Central memory CD8-positive, alpha-beta T cell (primary cell): ENCODE measurements at places on chromosomes 11 and 22.

GRCh38 chr11:86726118-86726753 is 53.8 kb upstream of the ME3 start:
- no peaks in the 10 kb centered on the region for H3K4me1 ChIP-seq
- H3K36me3 ChIP-seq: peaks cover 2% of the 10 kb centered on the region
- no peak for DNase-seq
- peaks cover 18% of the 10 kb centered on the region for H3K27me3 ChIP-seq
- no peak overlapping the region for H3K4me3 ChIP-seq

- no peak overlapping the region for H3K27ac ChIP-seq
- H3K4me1 ChIP-seq: no peaks in the 10 kb centered on the region
- no peak overlapping the region for H3K4me3 ChIP-seq
- H3K36me3 ChIP-seq: no peaks in the 10 kb centered on the region
Observed at GRCh38 chr11:133082453-133082781, 449.9 kb downstream of the OPCML start.

GRCh38 chr11:85407648-85408047 is 219.5 kb downstream of the DLG2 start:
- no peak overlapping the region for H3K4me3 ChIP-seq
- no peak for DNase-seq
- no peaks in the 10 kb centered on the region for H3K27me3 ChIP-seq
- no peaks in the 10 kb centered on the region for H3K4me1 ChIP-seq

- H3K27ac ChIP-seq: no peak overlapping the region
- H3K4me3 ChIP-seq: no peak overlapping the region
- DNase-seq: no peak
Observed at GRCh38 chr22:47064416-47064815, 302.0 kb downstream of the TBC1D22A start.

GRCh38 chr22:28829358-28830181 is 29.2 kb upstream of the XBP1 start:
- H3K4me3 ChIP-seq: no peak overlapping the region
- peak; percentile 59 for DNase-seq
- no peaks in the 10 kb centered on the region for H3K27me3 ChIP-seq
- no peak overlapping the region for H3K27ac ChIP-seq

- no peaks in the 10 kb centered on the region for H3K36me3 ChIP-seq
- no peak overlapping the region for H3K4me3 ChIP-seq
- no peaks in the 10 kb centered on the region for H3K27me3 ChIP-seq
Observed at GRCh38 chr11:112345706-112346105, 85.0 kb upstream of the PLET1 start.

GRCh38 chr22:30116362-30117117 is 36.3 kb downstream of the HORMAD2 start:
- H3K4me3 ChIP-seq: no peak overlapping the region
- H3K27ac ChIP-seq: no peak overlapping the region
- no peak for DNase-seq
- H3K36me3 ChIP-seq: no peaks in the 10 kb centered on the region
- H3K27me3 ChIP-seq: no peaks in the 10 kb centered on the region

DNA sequence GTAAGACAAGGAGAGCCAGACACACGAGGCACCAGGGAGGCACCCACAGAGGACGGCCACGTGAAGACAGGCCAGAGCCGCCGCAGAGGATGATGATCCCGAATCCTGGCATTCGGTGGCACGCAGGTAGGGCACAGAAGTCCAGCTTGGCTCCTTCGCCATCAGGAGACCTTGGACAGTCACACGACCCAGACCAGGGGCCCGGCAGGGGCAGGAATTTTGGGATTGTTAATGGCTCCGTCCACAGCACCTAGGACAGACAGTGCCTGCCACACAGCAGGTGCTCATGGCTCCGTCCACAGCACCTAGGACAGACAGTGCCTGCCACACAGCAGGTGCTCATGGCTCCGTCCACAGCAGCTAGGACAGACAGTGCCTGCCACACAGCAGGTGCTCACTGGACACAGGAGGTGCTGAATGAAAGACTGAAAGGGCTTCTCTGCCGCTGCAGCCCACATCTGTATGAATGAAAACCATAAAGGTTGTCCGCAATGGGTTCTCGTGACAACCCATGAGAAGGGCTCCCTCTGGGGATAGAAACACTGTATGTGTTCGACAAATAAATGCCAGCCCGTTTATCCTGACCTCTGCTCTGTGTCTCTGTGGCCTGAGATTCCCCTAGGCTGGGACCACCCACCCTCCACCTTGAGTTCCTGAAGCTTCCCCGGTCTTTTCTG is 341.6 kb downstream of the CTTN start:
- DNase-seq: no peak
- H3K36me3 ChIP-seq: no peaks in the 10 kb centered on the region
- H3K27ac ChIP-seq: no peak overlapping the region
- no peaks in the 10 kb centered on the region for H3K4me1 ChIP-seq

GRCh38 chr11:69380451-69380901 is 86.5 kb downstream of the MYEOV start:
- DNase-seq: no peak
- no peak overlapping the region for H3K4me3 ChIP-seq
- H3K4me1 ChIP-seq: no peaks in the 10 kb centered on the region
- no peak overlapping the region for H3K27ac ChIP-seq
- H3K36me3 ChIP-seq: no peaks in the 10 kb centered on the region
- H3K27me3 ChIP-seq: no peaks in the 10 kb centered on the region

- no peak overlapping the region for H3K4me3 ChIP-seq
- H3K4me1 ChIP-seq: no peaks in the 10 kb centered on the region
- DNase-seq: no peak
- no peaks in the 10 kb centered on the region for H3K36me3 ChIP-seq
- no peak overlapping the region for H3K27ac ChIP-seq
- peaks cover 46% of the 10 kb centered on the region for H3K27me3 ChIP-seq
Observed at GRCh38 chr11:114291381-114291780, 4.8 kb upstream of the NNMT start.

- H3K27ac ChIP-seq: peak within 1 kb of the TSS; percentile 82
- H3K36me3 ChIP-seq: peaks cover 45% of the 10 kb centered on the region
- H3K4me1 ChIP-seq: peaks cover 68% of the 10 kb centered on the region
- no peak for DNase-seq
- H3K27me3 ChIP-seq: no peaks in the 10 kb centered on the region
Observed at GRCh38 chr11:66277471-66278362, at the start of gene CNIH2. TSS of gene CNIH2 (plus strand) at chr11:66278175. CDS start at chr11:66278457, 282 bp downstream.

GRCh38 chr11:122399375-122399774 is 256.1 kb upstream of the UBASH3B start:
- H3K4me1 ChIP-seq: no peaks in the 10 kb centered on the region
- no peaks in the 10 kb centered on the region for H3K27me3 ChIP-seq
- no peak overlapping the region for H3K4me3 ChIP-seq
- no peak overlapping the region for H3K27ac ChIP-seq

- DNase-seq: no peak
- H3K36me3 ChIP-seq: peaks cover 20% of the 10 kb centered on the region
- no peaks in the 10 kb centered on the region for H3K4me1 ChIP-seq
- H3K27me3 ChIP-seq: no peaks in the 10 kb centered on the region
- peak overlapping the region; percentile 23 for H3K27ac ChIP-seq
Observed at GRCh38 chr11:107808521-107808920, 50.1 kb downstream of the SLC35F2 start.

DNA sequence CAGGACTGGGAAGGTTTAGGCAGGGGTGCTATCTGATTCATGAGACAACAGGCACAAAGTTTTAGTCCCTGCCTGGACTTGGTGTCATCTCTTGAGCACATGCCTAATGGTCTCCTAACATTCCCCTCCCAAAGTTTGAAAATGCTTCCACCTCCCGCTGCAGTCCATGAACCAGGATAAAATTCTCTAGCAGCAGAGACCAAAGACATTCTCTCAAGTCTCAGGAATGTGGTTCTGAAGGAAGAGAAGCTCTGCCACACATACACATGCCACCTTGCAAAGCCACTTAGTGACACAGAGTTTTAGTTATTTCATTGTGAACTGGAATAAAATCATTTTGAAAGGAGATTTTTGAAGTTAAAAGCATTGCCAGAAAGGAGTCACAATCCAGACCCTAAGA is 15.5 kb downstream of the OR51B6 start:
- no peak overlapping the region for H3K4me3 ChIP-seq
- peaks cover 2% of the 10 kb centered on the region for H3K36me3 ChIP-seq
- H3K27ac ChIP-seq: no peak overlapping the region
- DNase-seq: no peak

- H3K36me3 ChIP-seq: peaks cover 2% of the 10 kb centered on the region
- no peaks in the 10 kb centered on the region for H3K27me3 ChIP-seq
- no peaks in the 10 kb centered on the region for H3K4me1 ChIP-seq
- no peak overlapping the region for H3K27ac ChIP-seq
- DNase-seq: no peak
Observed at GRCh38 chr11:113722934-113723333, 16.8 kb upstream of the TMPRSS5 start.

DNA sequence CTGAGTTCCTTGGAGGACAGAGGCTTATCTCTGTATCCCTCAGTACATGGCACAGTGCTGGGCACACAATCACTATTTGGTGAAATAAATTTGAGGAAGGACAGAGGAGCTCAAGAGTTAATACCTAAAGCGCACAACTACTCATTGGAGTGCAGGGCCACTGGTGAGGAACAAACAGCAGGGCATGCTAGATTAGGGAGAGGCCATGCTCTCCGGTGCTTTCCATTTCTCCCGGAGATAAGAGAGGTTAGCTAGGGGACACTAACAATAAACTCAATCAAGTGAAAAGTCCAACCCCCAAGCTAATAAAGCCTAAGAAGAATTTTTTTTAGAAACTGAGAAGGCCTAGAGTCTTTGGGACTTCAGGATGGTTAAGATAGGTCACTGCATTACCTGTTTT is 29.1 kb downstream of the NFRKB start:
- no peaks in the 10 kb centered on the region for H3K27me3 ChIP-seq
- DNase-seq: no peak
- no peaks in the 10 kb centered on the region for H3K4me1 ChIP-seq
- H3K4me3 ChIP-seq: no peak overlapping the region

DNA sequence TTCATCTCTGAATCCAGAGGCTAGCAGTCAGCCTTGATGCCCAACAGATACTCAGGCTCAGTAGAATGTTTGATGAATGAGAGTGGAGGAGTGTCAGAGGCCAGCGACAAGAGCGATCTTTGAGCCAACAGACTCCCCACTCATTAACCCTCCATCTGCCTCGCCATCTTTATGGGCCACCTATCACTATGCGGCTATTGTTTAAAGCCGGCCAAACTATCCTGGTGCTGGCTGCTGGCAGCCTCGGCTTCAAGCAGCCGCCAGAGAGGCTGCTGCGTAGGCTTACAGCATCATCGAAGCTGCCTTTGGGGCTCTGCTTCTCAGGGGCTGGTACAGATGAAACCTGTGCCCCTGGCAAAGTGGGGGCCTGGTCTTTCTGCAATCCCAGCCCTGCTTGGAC is 525.6 kb downstream of the INSC start:
- H3K4me3 ChIP-seq: no peak overlapping the region
- no peaks in the 10 kb centered on the region for H3K36me3 ChIP-seq
- no peak for DNase-seq
- no peaks in the 10 kb centered on the region for H3K4me1 ChIP-seq

DNA sequence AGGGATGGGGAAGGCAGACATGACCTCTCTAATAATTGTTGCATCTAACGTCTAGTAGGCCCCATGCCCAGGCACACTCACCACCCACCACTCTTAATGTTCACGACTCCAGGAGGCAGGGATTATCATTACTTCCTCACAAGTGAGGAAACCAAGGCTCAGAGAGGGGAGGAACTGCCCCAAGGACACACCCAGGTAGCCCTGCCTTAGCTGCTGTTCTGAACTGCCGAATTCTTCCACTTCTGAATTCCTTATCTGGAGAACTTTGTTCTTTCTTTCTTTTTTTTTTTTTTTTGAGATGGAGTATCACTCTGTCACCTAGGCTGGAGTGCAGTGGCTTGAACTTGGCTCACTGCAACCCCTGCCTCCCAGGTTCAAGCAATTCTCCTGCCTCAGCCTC is 16.7 kb downstream of the SLCO2B1 start:
- H3K4me1 ChIP-seq: no peaks in the 10 kb centered on the region
- H3K27me3 ChIP-seq: peaks cover 16% of the 10 kb centered on the region
- DNase-seq: no peak
- no peak overlapping the region for H3K4me3 ChIP-seq
- peaks cover 2% of the 10 kb centered on the region for H3K36me3 ChIP-seq

- peaks cover 16% of the 10 kb centered on the region for H3K4me1 ChIP-seq
- no peak overlapping the region for H3K27ac ChIP-seq
- H3K4me3 ChIP-seq: no peak overlapping the region
Observed at GRCh38 chr11:64201543-64201942, 5.0 kb upstream of the FERMT3 start.

- DNase-seq: no peak
- H3K27ac ChIP-seq: no peak overlapping the region
- no peak overlapping the region for H3K4me3 ChIP-seq
- no peaks in the 10 kb centered on the region for H3K36me3 ChIP-seq
- H3K27me3 ChIP-seq: peaks cover 15% of the 10 kb centered on the region
Observed at GRCh38 chr22:27433585-27434190, 367.9 kb downstream of the MN1 start.

DNA sequence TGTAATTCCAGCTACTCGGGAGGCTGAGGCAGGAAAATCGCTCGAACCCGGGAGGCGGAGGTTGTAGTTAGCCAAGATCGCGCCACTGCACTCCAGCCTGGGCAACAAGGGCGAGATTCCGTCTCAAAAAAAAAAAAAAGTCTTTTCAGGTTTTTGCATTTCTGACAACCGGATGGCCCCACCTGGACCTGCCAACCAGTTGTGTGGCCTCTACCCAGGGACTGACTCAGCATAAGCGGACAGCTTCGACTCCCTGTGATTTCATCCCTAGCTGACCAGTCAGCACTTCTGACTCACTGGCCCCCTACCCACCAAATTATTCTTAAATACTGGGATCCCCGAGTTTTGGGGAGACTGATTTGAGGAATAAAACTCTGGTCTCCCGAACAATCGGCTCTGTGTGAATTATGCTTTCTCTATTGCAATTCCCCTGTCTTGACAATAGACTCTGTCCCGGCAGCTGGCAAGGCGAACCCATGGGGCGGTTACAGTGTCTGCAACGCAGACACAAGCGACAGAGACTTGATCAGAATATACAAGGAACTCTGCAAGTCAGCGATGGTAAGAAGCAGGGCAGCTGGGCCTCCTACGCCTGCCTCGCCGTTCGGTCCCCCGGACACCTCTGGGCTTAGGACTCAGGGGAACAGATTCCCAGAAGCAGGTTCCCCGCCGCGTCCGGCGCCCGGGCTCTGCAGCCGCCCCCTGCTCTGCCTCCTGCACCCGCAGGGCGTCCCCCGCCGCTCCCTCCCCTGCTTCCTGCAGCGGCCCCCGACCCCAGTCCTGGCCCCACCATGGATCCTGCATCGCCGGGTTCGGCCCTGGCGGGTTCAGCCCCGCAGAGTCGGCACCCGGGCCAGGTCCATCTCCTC is 741 bp upstream of the TALDO1 start:
- H3K27ac ChIP-seq: peak overlapping the region; percentile 44
- H3K36me3 ChIP-seq: no peaks in the 10 kb centered on the region
- peak overlapping the region; percentile 79 for H3K4me3 ChIP-seq
- DNase-seq: no peak
- peaks cover 4% of the 10 kb centered on the region for H3K4me1 ChIP-seq
- no peaks in the 10 kb centered on the region for H3K27me3 ChIP-seq
